ENCODE measurements at places on chromosomes 3 and 15.

DNA sequence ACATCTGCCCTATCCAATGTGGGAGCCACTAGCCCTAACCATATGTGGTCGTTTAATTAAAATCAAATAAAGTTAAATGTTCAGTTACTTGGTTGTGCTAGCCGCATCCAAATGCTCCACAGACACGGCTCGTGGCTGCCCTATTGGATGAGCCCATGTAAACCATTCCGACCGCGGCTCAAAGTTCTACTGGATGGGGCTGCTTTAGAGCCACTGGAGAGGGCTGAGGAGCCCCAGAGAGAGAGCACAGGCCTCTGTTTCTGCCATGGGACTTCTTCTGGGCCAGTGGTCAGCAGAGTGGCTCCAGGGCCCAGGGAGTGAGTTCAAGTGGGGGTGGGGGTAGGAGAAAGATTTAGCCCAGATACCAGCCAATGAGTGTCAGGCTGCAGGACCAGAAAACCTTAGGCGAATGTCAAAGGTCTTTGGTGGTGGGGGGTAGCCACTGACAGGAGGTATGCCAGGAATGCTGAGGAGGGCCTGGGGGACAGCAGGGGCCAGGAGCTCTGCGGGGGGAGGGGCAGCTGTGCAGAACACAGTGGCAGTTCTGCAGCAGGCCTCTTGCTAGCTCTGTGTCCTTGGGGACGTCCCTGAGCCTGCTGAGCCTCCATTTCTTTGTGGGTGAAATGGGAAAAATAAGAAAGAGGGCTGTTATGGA, 30.1 kb downstream of the SPSB4 start:
- no peak for DNase-seq

- no peak for DNase-seq
Measured at GRCh38 chr15:41020829-41021228, 67.6 kb downstream of the CHAC1 start.

GRCh38 chr3:10768708-10769394, 47.2 kb upstream of the SLC6A11 start:
- no peak for DNase-seq

DNA sequence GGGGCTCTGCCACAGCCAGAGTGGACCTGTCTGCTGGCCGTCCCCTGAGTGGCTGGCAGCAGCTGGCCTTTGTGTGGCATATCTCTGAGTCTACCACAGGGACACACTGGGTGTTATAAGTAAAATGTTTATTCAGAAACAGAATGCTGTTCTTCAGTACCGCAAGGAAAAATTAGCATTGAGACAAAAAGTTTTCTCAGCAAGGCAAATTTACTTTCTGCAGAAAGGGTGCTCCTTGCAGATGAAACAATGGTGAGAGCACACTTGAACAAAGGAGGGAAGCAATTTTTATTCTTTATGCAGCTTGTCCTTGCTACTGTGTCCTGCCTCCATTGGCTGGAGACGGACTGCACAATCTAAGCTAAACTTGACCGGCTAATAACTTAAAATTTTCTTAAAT, 4.0 kb downstream of the TMEM89 start:
- no peak for DNase-seq

- no peak for DNase-seq
Measured at GRCh38 chr3:152261329-152261728, 7.4 kb upstream of the MBNL1 start.

DNA sequence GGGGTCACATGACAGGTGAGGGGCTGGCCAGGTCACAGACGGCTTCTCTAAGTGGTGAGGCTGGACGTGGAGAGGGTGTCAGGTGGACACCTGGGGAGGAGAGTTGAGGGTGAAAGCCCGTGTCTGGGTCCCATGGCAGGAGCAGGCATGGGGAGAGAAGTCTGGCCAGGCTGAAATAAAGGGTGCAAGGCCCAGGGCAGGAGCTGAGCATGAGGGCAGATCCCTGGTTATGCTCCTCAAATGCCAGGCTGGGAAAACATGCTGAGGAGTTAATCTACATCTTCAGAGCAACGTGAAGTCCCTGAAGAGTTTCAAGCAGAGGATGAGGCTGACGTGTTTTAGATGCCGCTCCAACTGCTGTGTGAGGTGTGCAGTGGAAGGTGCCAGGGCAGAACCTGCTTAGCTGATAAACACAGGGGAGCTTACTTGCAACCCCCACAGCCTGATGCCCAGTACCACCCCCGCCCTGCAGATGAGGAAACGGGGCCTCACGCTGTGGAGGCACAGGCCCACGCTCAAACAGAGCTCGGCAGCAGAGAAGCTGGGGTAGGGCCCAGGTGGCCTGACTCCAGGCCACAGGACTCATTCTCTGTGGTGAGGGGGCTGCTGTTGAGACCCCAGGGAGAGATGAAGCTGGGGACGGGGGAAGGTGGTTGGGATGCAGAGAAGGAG, 40.5 kb downstream of the HCN4 start:
- no peak for DNase-seq

DNA sequence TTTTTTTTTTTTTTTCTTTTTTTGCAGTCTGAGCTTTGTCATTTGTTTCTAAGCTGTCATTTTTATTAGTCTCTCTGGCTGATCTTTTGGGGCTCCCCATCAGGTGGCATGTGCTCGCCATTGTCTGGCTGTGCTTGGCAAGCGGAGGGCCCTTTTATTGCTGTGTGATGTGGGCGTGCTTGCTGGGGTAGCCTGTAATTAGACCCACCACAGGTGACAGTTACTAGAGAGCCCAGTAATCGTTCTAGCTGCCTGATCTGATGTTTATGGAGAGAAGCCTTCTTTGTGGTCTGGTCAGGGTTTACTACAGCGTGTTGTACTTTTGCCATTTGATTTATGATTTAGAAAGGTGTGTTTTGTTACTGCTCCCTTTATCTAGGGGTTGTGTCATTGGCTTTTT, 179.9 kb downstream of the MCTP2 start:
- no peak for DNase-seq

- no peak for DNase-seq
Measured at GRCh38 chr15:79644091-79644490, 212.0 kb downstream of the MINAR1 start.

DNA sequence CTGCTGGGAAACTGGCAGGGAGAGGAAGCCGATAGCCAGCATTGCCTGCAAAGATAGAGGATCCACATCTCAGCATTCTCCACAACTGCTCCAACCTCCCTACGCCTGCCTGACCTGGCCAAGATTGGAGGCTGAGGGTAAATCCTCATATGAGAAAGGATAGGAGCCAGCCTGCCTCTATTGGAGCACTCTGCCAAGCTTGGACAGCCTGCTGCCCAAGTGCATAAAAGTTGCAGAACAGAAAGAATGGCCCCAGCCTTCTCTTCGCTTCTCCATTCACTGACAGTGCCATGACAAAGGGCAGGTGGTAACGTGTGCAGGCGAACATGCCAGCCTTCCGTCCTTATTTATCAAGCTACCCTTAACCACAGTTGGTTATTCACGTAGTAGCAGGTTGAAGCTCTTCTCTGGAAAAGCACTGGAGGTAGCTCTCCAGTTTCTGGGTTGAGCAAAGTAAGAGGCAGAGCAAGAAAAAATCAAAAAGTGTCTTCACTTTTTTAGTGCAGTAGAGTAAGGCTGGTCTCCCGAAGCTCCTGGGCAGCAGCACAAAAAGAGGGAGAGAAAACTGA, 4.3 kb downstream of the BMF start:
- DNase-seq: no peak

- DNase-seq: peak; percentile 13
Measured at GRCh38 chr15:69298697-69299441, at the start of gene PAQR5. Gene PAQR5, plus strand, starts transcription at chr15:69298912. Its CDS starts 61,169 bp downstream, at chr15:69360081.

GRCh38 chr15:58066042-58066867, 744 bp upstream of the ALDH1A2 start:
- no peak for DNase-seq

DNA sequence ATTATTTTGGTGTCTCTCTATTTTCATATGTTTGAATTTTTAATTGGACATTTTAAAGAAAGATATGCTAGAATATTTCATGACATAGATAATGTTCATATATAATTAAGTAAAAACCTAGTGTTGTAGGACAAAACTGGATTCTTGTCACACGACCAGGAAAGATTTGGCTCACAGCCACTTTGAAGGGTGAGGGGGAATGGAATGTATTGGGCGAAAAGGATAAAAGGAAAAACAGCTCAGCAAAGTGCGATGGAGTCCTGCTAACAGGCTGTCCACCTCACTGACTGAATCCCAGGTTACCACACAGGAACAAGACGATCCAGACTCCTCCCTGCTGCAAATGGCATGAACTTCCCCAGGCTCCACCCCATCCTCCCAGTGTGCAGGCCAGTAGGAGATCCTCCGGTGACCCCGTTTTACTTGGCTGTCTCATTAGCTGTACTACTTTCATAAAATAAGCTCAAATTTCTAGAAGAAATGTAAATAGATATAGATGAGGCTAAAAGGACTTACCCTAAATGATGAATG, 186.2 kb downstream of the CD47 start:
- DNase-seq: no peak

- DNase-seq: no peak
Measured at GRCh38 chr3:141020143-141020830, 30.9 kb upstream of the SPSB4 start.

DNA sequence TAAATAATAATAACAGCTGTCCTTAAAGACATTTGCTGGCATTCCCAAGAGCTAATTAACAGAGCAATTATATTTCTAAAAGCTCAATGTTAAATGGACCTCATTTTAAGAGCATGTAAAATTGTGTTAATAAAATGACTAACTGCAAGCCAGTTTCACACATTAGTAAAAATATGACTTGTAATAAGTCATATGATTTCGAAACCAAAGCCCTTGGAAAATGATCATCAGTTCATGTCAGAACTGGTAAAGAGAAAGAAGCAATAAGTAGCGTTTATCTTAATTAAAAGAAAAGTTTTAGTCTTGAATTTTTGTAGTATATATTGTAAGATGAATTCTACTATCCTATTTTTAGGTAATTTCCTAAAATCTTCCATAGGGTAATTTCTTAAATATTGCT, 310.7 kb downstream of the CNTN3 start:
- DNase-seq: no peak

DNA sequence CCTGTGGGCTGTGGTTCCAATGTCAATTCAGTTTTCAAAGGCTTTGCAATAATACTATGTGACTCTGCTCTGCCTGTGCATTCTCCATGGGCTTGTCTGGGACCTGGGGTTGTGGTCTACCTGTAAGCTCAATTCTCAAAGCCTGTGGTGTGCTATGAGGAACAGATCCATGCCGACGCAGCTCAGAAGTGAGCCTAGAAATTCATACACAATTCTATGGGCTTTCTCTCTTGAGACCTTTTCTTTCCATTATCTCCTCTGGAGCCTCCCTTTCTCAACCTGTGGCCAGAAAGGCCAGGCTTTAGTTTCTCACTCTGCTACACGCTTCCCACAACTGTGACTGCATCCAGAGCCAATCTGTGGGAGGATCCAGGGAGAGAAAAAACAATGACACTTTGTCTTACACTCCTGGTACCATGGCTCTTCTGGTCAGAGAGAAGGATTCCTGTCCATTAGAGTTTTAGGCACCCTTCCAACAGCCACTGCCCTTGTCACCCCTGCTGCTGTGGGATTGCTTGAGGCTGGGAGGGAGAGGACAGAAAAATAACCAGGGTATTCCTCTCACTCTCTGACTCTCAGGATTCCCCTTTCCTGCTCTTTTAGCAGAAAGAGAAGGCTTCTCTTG, 34.1 kb upstream of the KLF13 start:
- no peak for DNase-seq

DNA sequence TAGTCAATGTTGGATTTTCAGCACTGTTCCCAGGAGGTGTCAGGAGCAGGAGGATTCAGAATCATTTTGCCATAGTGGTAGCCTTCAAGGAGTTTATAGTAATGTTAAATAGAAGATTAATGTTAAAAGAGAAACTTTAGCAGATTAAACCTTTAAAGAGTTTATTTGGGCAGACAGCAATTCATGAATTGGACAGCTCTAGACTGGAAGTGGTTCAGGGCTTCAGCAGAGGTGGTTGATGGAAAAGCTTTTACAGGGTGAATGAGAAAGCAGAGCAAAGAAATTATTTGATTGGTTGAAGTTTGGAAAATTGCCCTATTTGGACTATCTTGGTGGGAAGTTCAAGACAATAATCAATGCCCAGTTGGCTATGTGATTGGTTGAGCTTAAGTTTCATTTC, 416.6 kb upstream of the TBL1XR1 start:
- no peak for DNase-seq

GRCh38 chr15:100918690-100919480, at the start of gene LRRK1:
Gene LRRK1, plus strand, starts transcription at chr15:100919357. Its CDS starts 5,276 bp downstream, at chr15:100924633.
- peak; percentile 75 for DNase-seq

- no peak for DNase-seq
Measured at GRCh38 chr15:71275098-71275497, 159.8 kb downstream of the THSD4 start.

DNA sequence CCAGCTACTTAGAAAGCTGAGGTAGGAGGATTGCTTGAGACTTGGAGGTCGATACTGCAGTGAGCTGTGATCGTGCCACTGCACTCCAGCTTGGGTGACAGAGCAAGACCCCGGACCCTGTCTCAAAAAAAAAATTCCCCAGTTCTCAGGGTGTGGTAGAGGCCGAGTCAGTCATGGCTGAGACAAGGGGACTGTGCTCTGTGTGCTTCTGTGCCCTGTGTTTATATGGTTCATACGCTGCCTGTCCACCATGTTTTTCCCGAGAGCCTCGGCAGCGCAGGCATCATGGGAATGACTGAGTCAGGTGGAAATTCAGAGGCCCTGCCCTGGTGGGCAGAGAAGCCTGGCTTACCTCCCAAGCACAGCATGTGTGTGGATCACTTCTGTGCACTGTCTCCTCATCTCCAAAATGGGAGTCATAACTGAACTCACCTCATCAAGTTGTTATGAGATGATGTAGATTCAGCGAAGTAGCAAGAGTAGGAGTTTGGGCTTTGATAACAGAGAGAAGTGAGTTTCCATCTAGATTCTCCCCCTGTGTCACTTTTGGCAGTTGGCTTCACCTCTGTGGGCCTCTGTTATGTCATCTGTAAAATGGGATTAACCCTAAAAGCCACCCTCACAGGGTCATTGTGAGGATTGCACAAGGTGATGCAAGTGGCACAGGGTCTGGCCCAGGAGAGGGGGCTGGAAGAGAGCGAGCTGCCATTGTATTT, 56.9 kb downstream of the FLNB start:
- DNase-seq: no peak

DNA sequence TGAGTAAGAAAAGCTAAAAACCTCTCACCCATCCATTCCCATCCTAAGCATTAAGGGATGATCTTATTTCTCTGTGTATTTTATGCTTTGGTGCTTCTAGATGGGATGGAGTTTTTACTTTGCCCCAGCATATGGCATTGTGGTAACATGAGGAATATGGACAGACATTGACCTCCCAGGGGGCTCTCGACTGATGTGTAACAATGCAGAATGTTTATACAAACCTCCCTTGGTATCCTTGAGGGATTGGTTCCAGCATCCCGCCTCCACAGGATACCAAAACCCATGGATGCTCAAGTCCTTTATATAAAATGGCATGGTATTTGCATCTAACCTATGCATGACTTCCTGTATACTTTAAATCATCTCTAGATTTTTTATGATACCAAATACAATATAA, 21.6 kb downstream of the PDIA5 start:
- DNase-seq: no peak

Data from NAMALWA (cell line).